ENCODE measurements at places on chromosomes 7 and 10.

GRCh38 chr7:19248115-19248514 is 102.9 kb upstream of the FERD3L start:
- DNase-seq: no peak

DNA sequence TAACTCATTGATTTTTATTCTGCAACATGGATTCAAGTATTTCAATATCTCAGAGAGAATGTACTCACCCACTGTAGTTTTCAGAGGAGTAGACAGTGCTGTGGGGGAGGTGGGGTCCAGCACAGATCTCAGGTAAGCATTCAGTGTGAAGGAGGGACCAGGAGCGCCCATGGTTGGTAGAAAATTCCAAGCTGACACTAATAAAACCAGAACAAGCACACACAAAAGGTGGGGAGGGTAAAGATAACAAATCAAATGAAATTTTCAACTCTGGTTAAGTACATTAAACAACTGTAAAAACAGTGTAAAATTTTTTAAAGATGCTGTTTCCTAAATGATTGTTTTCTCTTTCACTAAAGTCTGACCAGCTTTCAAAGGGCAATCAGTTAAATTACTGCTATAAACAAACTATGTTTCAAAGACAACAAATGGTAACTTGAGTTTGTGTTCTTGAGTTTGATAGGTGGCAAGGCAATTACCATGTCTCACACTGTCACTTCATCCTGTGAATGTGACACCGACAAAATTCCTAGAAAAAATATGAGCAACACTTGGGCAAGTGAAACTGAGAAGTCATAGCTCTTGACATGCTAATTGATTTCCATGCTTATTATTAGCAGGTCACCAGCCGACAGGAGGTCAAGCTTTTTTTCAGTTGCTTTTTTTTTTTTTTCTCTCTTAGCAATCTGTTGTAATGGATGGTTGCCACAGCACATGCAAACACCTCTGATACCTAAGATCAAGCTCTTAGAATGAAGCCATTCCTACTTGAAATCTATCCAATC is 205.8 kb upstream of the SLC26A5 start:
- no peak for DNase-seq

GRCh38 chr10:102761981-102762380 is 18.2 kb downstream of the WBP1L start:
- no peak for DNase-seq

DNA sequence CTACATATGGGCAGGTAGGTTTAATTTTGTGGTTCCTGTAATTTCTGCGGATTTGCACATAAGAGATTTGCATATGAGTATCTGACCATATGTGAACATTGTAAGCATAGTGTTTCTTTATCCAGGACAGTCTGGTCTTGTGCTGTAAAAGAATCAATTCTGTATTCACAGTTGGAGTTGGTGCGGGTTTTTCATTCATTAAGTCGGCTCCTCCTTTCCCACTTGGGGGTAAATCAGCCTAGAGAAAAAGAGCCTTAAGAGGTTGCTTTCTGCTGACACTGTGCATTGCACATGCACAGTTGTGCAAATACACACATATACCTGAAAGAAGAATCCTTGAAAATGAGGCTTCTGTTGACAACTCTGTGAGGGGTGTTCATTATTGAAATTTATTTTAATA is 6.1 kb upstream of the CYP26C1 start:
- DNase-seq: no peak

DNA sequence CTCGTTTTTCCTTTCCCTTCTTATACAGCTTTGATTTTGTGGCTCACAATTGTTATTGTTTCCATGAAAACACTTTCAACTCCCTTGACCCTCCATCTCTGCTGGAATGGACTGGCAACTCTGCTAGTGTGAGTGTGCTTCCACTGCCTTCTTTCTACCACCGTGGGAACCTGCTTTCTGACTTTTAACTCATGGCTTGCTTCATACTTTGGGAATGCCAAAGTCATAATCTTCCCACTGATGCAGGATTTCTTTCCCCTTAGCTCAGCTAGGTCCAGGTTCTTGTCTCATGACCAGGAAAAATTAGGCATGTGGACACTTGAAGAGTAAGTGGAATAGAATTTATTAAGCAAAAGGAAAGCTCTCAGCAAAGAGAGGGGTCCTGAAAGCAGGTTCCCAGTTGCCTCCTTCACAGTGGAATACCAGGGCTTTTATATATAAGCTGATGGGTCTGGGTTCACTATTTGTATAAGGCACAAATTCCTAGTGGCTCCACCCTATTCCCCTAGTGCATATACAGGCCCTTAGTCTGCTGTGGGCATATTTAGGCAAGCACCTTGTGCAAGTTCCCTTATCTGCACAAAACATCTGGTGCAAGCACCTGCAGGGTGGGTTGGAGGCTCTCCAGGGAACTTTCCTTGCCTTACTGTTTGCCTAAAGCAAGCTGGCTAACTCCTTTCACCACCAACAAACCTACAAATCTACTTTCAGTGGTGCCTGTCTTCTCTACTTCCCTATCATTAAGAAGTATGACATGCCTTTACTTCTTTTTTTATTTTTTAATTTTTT is 119.5 kb downstream of the CFAP58 start:
- DNase-seq: no peak

GRCh38 chr10:15385552-15386455 is 14.7 kb upstream of the FAM171A1 start:
- no peak for DNase-seq

DNA sequence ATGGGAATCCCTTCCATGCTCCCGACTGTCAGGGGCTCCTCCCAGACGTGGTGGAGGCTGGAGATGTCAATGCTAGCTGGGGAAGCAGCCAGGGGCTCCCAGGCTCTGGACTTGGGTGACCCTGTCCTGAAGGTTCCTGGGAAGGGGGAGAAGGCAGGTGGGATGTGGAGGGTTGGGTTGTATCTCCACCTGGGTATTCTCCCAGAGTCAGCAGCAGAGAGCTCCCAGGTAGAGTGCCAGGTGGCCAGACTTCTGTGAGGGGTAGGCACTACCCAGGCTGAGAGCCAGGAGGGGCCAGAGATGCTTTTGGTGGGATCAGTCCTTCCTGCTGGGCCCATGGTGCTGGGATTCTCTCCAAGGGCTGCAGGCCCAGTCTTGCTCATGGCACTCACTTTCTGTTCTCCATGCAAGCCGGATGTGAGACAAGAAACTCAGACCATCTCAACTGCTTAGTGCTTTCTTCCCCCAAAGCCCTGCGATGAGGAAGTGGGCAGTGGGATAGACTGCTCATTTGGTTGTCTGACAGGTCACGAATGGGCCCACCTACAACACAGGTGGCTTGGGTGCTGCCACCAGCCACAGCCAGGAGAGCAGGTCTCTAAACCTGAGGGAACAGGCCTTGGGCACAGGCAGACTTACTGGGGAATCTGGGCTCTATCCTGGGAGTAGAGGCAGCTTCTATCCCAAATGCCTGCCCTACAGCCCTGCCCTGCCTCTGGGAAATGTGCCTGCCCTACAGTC is 52.5 kb upstream of the CAMK2B start:
- DNase-seq: no peak

- DNase-seq: no peak
Measured at GRCh38 chr7:131300572-131301466, 26.9 kb upstream of the MKLN1 start.

DNA sequence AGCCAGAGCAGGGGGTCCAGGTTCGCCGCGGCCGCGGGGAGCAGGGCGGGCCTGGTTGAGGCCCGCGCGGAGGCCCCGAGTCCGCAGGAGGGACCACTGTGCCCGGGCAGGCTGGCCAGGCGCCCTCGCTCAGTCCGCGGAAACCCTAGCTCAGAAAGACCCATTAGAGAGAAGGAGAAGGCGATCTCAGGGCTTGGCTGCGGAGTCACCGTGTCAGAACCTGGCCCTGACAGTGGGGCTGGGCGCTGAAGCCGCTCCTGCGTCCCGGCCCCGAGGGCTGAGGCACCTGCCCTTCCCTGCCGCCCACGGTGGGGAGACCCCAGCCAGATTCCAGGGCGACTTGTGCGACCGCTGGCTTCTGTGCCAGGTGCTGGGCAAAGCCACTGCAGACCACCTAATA is 14.2 kb upstream of the EGFR start:
- DNase-seq: no peak

GRCh38 chr10:125812128-125812750 is 10.8 kb downstream of the UROS start:
- DNase-seq: no peak

GRCh38 chr7:111210996-111211395 is 120.1 kb downstream of the LRRN3 start:
- no peak for DNase-seq

- DNase-seq: no peak
Measured at GRCh38 chr10:21230219-21230618, 295.3 kb downstream of the SKIDA1 start.

DNA sequence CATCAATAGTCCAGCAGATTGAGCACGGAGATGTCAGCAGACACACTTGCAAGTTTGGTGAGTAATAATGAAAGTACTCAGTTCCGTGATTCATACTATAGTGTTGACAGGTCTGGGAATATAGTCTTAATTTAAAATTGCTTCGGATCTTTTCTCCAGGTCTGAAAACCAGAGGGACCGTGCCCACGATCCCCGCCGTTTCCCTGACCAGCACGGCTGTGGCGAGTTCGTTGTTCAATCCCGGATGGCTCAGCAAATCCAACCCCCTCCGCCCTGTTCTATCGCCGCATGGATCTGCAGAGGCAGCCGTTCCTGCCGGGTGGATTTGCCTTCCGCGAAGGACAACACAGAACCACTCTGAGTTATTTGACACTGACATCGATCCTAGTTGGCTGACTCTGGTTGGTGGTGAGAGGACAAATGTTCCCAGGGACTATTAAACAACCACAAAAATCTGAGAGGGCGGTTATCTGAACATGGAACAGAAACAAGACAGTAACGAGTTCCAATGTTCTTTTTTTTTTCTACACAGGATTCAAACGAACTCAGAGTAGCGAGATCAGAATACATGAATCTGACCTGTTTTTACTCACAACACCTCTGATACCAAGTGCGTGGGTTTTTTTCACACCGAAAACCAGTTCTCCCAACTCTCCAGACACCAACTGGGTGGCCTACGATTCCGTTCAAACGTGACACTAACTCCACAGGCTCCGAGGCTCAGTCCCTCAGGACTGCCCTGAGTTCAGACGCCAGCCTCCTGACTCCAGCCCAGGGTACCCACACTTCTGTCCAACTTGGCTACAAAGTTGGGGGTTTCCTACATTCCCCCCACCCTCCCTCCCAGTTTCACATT is 52.7 kb downstream of the RBM17 start:
- DNase-seq: no peak

DNA sequence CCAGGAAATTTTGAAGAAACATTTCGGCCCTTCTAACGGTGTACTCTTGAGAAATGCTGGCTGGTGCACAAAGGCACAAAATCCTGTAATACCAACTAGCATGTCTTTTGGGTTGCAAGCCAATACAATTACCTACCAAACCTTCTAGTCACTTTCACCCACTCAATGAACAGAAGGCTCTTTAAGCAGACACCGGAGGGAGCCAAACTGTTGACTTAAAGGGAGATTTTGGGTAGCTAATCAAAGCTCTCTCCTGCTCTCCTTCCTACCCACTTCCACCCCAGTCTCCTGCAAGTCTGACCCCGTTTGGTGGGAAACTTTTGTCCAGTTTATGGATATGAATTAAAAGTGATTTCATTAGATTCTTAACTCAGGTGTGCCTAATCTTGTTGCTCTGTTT is 24.0 kb downstream of the GRM3 start:
- no peak for DNase-seq

GRCh38 chr7:7567898-7568531 is 1.3 kb downstream of the MIOS start:
- no peak for DNase-seq

DNA sequence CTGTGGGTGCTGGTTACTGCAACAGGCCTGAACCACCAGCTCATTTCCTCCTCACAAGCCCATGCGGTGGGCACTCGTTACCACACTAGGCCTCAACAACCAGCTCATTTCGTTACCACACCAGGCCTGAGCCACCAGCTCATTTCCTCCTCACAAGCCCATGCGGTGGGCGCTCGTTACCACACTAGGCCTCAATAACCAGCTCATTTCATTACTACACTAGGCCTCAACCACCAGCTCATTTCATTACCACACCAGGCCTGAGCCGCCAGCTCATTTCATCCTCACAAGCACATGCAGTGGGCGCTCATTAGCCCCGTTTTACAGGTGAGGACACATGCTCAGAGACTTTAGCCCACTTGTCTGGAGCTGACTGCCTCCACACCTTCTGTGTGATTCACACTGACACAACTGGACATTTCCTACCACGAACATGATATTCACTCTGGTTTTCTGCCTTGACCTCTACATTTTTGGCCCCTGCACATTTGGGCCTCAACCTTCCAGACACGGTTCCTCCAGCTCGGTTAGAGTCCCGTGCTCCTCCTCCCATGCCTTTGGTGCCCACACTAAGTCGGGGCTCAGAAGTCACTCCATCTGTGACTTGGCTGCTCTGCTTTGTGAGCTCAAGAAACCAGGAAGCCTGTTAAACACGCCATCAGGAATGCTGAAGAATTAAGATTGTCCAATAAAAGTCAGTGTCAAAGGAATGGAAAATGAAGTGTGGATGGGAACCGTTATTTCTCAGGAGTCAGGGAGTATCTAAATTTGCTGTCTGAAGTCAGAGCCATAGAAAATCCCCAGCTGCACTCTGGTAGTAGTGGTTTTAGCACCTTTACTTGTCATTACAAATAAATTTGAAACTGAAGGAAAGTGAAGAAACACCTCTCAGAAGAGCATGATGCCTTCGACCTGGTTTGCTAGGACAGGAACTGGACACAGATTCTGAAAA is 55.8 kb upstream of the LANCL2 start:
- no peak for DNase-seq

Measured in stimulated activated CD4-positive, alpha-beta T cell treated with anti-CD3 and anti-CD28 coated beads, Interleukin-1b, Interleukin-23, amount 100 ng/mL, for 1 hour (primary cell).